ENCODE measurements at places on chromosomes 1 and 21.

- DNase-seq: no peak
Measured at GRCh38 chr1:40684669-40685068, 6.8 kb upstream of the NFYC start.

GRCh38 chr1:27590917-27591508, 12.9 kb downstream of the AHDC1 start:
- DNase-seq: no peak

DNA sequence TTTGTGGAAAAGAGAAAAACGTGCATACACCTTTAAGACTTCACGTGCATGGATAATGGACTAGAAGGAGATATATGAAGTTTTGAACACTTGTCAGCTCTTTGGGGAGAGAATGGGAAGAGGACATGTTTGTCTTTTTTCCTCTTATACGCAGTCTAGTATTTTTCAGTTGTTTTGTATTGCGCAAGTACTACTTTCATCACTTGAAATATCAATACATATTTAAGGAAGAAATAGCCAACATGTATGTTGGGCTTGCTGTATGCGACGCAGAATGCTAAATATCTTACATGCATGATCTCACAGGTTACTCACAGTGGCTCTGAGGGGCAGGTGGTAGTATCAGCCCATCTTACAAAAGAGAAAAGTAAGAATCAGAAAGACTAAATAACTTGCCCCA, 176.5 kb upstream of the RUNX1 start:
- no peak for DNase-seq

GRCh38 chr1:24892188-24893153, 37.6 kb downstream of the RUNX3 start:
- DNase-seq: no peak

DNA sequence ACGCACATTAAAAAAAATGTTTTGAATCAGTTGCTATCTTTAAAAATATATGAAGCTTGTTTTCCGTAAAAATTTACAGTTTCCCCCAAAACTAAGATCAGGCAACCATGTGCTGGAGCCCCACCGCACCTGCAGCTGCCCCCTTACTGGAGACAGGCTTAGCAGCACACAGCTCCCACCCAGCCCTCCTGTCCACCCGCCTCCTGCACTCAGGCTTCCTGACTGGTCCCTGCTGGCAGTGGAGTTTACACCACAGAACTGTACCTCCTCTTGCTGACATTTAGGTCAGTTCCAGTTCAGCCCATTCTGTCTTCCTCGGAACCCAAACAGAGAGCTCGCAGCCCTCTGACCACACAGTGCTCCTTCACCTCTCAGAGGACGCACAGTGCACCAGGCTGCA, 2.1 kb downstream of the GPR161 start:
- DNase-seq: no peak

Data from SK-N-DZ (cell line).